OCI-LY7 (cell line): ENCODE measurements at places on chromosomes 11 and 22. TPM values are rescaled to one million over a fixed set of nuclear protein-coding genes. Genes with fewer than 3 reads are reported as not detected.

The XKR3 gene
- not detected in 2 replicates for total RNA-seq

The PEX26 gene
- total RNA-seq, result 37.8 and 43.5 TPM in 2 replicates

The OR5P2 gene
- not detected in 2 replicates for total RNA-seq

The C22orf23 gene
- total RNA-seq, result 0.57 TPM in 1 of 2 replicates, not detected in the other

The NLRP10 gene
- not detected in 2 replicates for total RNA-seq
